ENCODE measurements at places on chromosomes 1 and 21.
A peak's percentile ranks its signal among the peaks of the same experiment; 100 is the strongest.

DNA sequence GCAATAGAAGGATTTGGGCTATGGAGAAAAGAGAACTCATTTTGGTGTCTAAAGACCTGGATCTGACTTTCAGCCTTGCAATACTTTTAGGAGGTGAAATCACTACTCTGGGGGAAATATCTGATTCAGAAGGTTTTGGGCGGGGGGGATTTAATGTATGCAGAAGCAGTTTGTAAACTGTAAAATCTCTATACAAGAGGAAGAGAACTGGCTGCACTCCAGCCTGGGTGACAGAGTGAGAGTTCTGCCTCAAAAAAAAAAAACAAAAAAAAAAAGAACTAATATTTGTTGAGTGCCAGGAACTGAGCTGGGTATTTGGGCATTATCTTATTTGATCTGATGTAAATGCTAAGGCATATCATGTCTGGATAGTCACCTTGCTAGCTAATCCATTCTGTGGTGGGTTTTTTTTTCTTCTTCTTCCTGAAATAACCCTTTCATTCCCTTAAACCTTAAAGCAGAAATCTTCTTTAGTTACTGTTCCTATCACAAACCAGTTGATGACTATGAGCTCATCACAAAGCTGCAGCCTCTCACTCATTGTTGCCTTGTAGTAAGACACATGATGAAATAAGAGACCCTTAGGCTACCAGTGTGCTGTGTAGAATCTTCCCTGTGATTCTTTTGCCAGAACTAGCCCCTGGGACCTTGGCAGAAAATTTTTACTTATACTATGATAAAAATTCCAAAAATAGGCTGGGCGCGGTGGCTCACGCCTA is 35.6 kb upstream of the SLC16A1 start:
- no peak for DNase-seq

DNA sequence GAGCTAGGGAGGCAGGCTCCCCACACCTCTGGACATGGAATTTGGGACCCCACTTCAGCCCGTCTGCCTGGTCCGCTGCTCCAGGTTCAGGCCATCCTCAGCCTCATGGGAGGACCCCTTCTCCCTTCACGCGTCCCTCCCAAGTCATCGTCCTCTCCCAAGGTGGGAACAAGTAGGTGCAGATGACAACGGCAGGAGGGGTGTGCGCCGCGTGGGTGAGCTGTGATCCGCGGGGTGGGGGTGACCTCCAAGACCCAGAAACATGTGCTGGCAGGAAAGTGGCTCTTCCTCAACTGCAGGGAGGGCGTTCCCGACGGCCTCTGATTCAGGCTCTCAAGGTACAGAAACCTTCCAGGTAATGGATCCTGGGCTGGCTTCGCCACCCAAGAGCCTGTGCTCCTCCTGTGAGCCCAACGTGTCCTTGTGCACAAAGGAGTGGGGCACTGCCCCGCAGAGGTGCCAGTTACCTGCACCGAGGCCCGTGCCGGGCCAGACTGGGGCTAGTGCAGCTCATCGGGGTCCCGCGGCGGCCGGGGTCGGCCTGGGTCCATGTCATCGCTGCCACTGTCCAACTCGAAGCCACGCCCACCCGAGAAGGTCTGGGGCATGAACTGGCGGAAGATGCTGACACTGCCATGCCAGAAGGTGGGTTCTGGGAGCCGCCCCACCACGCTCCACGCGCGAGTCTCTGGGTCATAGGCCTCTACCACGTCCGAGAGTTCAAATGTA is 9.6 kb downstream of the KLHL21 start:
- no peak for DNase-seq

DNA sequence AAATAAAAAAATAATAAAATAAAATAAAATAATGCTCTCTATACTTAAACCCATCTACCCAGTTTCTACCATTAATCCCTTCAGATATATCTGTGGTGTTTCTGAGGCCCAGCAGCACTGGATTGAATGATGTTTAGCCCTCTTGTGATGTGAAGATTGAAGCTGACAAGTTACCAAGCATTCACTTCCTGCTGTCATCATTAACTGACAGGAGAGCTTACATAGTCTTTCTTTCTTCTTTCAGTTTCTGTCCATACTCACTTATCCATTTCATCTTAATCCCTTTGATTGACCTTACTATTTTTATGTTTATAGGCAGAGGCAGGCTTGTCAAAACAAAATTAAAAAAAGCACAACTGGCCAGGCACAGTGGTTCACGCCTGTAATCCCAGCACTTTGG is 38.8 kb upstream of the PGD start:
- no peak for DNase-seq

DNA sequence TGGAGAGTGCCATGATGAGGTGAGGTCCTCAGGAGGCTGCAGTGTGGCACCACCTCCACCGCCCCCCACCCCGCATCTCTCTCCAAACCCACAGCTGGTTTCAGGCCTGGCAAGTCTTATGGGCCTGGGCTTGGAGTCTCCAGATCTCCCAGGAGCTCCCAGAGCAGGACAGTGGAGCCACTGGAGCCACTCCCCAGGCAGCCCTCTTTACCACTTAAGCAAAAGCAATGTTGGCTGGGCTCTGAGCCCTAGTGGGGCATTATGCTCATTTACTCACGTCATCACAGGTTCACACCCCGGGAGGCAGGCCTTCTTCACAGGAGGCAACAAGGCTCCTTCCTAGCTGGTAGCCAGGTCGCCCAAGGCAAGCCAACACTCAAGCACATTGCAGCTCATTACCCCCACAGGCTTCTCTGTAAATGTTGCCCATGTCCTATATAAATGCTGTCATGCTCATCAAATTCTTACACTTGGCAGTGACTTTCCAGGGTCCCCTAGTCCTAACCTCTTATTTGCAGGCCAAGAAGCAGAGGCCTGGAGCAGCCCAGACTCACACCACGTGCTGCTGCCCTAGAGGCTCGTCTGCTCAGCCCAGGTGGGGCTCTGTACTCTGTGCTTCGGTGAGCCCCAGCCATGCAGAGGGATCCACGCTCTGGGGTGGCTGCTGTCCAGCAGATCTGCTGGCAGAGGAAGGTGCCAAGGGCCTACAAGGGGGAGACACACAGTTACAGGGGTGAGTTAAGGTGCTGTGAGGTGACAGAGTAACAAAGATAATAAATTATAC is 459.3 kb downstream of the MATN1 start:
- no peak for DNase-seq

GRCh38 chr1:112522621-112523020 is 13.9 kb downstream of the WNT2B start:
- no peak for DNase-seq

DNA sequence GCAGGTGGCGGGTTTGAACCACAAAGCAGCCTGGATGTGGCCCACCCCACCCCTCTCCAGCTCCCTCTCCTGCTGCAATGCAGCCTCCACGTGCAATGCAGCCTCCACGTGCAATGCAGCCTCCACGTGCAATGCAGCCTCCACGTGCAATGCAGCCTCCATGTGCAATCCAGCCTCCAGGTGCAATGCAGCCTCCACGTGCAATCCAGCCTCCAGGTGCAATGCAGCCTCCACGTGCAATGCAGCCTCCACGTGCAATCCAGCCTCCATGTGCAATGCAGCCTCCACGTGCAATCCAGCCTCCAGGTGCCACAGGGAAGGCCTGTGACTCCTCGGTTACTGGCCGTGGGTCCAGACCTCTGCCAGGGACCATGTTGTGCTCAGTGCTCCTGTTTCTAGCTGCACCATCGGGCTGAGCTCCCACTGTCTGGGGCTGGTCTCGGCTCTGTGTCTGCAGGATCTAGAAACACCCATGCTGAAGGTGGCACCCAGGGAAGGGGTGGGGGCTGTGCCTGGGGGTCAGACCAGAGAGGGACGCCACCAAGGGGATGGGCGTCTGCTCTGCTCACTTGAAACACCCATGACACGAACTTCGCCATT is 11.9 kb upstream of the LRRC3 start:
- peak; percentile 32 for DNase-seq
